ENCODE measurements at places on chromosomes 13 and 19. TPM values are rescaled to one million over a fixed set of nuclear protein-coding genes. Genes with fewer than 3 reads are reported as not detected.

The UNC13A gene
- total RNA-seq = 0.17 TPM

The CYP4F8 gene
- total RNA-seq = not detected

The C19orf33 gene
- 150 TPM for total RNA-seq

The OR10H1 gene
- not detected for total RNA-seq

The ZNF44 gene
- total RNA-seq = 4.0 TPM

The GPR183 gene
- not detected for total RNA-seq

The RASIP1 gene
- total RNA-seq = 1.3 TPM

The SKA3 gene
- 12.5 TPM for total RNA-seq

The KLK7 gene
- total RNA-seq = 98.1 TPM

GRCh38 chr19:34428549-34429285 lies 536 bp downstream of the UBA2 start:
- H3K27me3 ChIP-seq = no peaks in the 10 kb centered on the region
- H3K4me1 ChIP-seq = peaks cover 18% of the 10 kb centered on the region
- peaks cover 18% of the 10 kb centered on the region for H3K36me3 ChIP-seq
- peak overlapping the region; percentile 89 for H3K4me3 ChIP-seq
- H3K27ac ChIP-seq = peak overlapping the region; percentile 7

DNA sequence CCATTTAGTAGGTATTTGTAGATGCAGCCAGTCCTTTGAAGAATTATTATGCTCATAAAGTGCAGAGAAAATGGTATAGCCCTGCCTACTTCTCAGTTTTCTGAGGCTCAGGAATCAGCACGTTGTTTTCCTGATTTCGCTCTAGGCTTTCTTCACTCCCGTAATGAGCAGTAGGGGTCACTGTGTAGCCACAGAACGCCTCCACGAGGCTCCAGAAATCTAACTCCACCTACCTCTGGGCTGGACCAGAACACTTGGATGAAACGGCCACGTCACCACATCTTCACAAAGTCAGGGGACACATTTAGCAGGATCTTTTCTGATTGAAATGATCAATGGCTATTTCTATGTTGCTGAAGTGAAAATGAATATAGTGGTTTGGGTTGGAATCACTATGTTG lies 49.8 kb upstream of the GTF3A start:
- H3K4me1 ChIP-seq = no peaks in the 10 kb centered on the region
- H3K4me3 ChIP-seq = no peak overlapping the region
- H3K27me3 ChIP-seq = peaks cover 44% of the 10 kb centered on the region
- H3K36me3 ChIP-seq = no peaks in the 10 kb centered on the region

DNA sequence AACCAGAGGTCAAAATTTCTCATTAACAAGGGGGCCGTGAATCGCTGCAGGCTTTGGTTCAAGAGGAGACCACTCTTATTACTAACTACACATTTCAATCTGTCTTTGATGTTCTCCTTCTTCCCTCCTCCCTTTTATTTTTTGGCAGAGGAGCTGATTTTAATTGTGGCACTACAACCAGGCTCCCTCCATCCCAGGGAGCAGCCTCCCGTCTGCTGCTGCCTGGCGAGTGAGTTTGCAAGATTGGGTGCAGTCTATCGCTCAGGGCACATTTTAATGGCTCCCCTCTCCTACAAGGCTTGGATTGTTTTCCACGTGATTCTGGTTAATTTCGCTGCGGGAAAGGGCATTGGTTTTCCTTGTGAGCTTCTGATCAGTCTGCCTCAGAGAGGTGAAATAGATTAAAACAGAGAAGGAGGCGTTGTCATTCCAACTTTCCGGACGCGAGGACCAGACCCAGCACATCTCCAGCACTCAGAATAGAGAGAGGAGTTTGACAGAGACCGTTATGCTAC lies 81.4 kb downstream of the KCTD15 start:
- peaks cover 38% of the 10 kb centered on the region for H3K27me3 ChIP-seq
- no peak for DNase-seq
- H3K27ac ChIP-seq = no peak overlapping the region
- no peak overlapping the region for H3K4me3 ChIP-seq

GRCh38 chr19:3575260-3575741 lies 2.6 kb downstream of the HMG20B start:
- peaks cover 6% of the 10 kb centered on the region for H3K4me1 ChIP-seq
- no peak for DNase-seq
- no peak overlapping the region for H3K4me3 ChIP-seq
- no peak overlapping the region for H3K27ac ChIP-seq

GRCh38 chr19:31144075-31144870 lies 205.0 kb downstream of the TSHZ3 start:
- peaks cover 44% of the 10 kb centered on the region for H3K27me3 ChIP-seq
- H3K4me1 ChIP-seq = no peaks in the 10 kb centered on the region
- H3K4me3 ChIP-seq = no peak overlapping the region
- no peak overlapping the region for H3K27ac ChIP-seq

GRCh38 chr19:40703029-40703755 lies 12.7 kb upstream of the NUMBL start:
- H3K27me3 ChIP-seq = no peaks in the 10 kb centered on the region
- no peaks in the 10 kb centered on the region for H3K4me1 ChIP-seq
- no peak overlapping the region for H3K4me3 ChIP-seq
- H3K36me3 ChIP-seq = no peaks in the 10 kb centered on the region
- H3K27ac ChIP-seq = no peak overlapping the region

DNA sequence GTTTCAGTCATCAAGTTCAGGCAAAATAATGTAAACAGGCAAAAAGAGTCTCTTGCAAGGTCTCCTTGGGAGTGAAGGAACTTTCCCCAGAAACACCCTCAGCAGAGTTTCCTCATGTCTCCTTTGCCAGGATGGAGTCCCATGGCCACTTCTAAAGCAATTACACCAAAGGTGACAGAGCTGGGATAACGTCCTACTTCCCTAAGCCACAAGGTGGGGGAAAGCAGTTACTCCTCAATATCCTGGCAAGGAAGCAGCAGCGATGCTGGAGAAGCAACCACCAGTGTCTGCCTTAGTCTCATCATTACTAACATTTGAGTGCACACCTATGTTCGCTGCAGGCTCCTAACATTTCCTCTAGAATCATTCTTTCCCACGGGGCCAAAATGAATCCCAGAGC lies 88.6 kb downstream of the UBL3 start:
- peaks cover 4% of the 10 kb centered on the region for H3K4me1 ChIP-seq
- H3K27ac ChIP-seq = no peak overlapping the region
- no peaks in the 10 kb centered on the region for H3K27me3 ChIP-seq
- H3K4me3 ChIP-seq = no peak overlapping the region
- peaks cover 7% of the 10 kb centered on the region for H3K36me3 ChIP-seq
- no peak for DNase-seq

Measured in PC-9 (cell line).